ENCODE measurements at places on chromosomes 11 and 22. TPM values are rescaled to one million over a fixed set of nuclear protein-coding genes. Genes with fewer than 3 reads are reported as not detected.

- H3K4me3 ChIP-seq: no peak overlapping the region
- no peak for DNase-seq
- no peak overlapping the region for H3K27ac ChIP-seq
- H3K36me3 ChIP-seq: peaks cover 47% of the 10 kb centered on the region
- no peaks in the 10 kb centered on the region for H3K4me1 ChIP-seq
These were observed 185.3 kb downstream of the DYNC2H1 start for GRCh38 chr11:103294516-103294915.

DNA sequence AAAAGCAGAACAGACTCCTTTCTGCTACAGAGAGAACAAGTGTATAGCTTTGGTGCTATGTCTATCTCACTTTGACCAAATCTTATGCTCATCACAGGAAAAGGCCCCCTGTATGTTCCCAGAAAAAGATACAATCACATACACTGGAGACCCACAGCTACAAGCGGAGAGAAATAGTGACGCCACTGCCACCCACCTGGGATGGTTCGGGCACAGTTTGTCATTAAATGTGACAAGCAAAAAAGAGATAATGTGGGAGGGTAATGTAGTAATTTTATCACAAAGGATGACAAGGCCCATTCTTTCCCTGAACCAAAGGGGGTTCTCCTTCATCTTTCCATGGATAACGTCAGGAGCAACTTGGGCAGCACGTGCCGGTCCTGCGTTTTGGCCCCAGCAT lies 32.0 kb downstream of the THOC5 start:
- H3K27me3 ChIP-seq: no peaks in the 10 kb centered on the region
- H3K27ac ChIP-seq: no peak overlapping the region
- H3K4me3 ChIP-seq: no peak overlapping the region
- no peak for DNase-seq
- H3K36me3 ChIP-seq: peaks cover 93% of the 10 kb centered on the region

DNA sequence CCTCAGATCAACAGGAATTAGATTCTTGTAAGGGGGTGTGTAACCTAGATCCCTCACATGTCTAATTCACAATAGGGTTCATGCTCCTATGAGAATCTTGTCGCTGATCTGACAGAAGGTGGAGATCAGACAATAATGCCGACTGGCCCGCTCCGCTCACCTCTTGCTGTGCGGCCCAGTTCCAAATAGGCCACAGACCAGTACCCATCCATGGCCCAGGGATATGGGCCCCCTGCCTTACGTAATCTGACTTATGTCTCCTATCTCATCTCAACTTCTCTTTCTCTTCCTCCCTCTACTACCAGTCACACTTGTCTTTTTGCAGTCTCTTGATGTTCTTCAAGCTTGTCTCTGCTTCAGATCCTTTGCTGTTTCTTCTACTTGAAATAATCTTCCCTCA lies 70.0 kb downstream of the CWF19L2 start:
- H3K27ac ChIP-seq: no peak overlapping the region
- no peaks in the 10 kb centered on the region for H3K4me1 ChIP-seq
- DNase-seq: no peak
- H3K4me3 ChIP-seq: no peak overlapping the region
- H3K36me3 ChIP-seq: peaks cover 35% of the 10 kb centered on the region

DNA sequence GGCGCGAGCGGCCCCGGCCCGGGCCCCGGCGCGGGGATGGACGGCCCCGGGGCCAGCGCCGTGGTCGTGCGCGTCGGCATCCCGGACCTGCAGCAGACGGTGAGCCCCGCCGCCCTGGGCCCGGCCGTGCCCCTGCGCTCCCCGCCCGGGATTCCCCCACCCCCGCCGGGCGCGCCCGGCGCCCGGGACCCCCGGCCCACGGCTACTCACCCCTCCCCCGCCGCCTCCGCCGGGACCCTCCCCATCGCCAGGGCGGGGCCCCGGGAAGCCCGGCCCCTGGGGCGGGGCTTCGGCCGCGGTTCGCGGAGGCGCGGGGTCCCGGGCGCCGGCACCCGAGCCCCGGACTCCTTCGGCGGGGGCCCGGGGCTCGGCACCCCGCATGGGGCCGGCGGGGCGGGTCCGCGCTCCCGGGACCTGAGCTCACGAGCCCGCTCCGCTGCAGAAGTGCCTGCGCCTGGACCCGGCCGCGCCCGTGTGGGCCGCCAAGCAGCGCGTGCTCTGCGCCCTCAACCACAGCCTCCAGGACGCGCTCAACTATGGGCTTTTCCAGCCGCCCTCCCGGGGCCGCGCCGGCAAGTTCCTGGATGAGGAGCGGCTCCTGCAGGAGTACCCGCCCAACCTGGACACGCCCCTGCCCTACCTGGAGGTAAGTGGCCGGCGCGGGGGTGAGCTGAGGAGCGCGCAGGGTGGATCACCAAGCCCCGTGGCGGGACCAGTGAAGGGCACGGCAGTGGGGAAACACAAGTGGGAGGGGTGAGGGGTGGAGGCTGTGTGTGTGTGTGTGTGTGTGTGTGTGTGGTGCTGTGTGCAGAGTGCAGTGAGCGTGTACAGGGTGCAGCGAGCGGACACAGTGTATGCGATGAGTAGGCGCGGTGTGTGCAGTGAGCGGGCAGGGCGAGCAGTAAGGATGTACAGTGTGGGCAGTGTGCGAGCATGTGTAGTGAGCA lies 2.3 kb downstream of the SHANK3 start:
- peaks cover 32% of the 10 kb centered on the region for H3K27me3 ChIP-seq
- peaks cover 25% of the 10 kb centered on the region for H3K4me1 ChIP-seq
- peak; percentile 65 for DNase-seq
- peaks cover 6% of the 10 kb centered on the region for H3K36me3 ChIP-seq
- peak overlapping the region; percentile 69 for H3K27ac ChIP-seq

The BTG4 gene
- not detected for total RNA-seq

The SLC43A1 gene
- total RNA-seq: 17.8 TPM

All from suprapubic skin (tissue), 4 donors.